ENCODE measurements at places on chromosomes 7 and 10. TPM values are rescaled to one million over a fixed set of nuclear protein-coding genes. Genes with fewer than 3 reads are reported as not detected.
A peak's percentile ranks its signal among the peaks of the same experiment; 100 is the strongest.

DNA sequence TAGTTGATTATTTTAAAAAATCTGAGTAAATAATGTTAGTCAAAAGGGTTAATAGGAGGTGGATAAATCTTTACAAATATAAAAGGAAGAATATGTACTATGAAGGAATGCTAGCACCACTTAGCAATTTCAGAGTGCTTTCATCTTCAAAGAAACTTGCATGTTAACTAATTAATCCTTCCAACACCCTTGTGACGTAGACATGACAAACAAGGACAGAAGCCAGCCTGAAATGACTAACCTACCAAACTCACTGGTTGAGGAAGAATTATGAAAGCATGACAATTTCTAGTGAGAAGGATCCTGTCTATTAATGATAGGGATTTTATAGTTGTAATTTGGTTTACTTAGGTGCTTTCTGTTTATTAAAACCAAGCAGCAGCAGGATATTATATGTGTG is 468.0 kb upstream of the FZD8 start:
- no peak for DNase-seq

The CYREN gene
- 75.5 TPM for total RNA-seq

DNA sequence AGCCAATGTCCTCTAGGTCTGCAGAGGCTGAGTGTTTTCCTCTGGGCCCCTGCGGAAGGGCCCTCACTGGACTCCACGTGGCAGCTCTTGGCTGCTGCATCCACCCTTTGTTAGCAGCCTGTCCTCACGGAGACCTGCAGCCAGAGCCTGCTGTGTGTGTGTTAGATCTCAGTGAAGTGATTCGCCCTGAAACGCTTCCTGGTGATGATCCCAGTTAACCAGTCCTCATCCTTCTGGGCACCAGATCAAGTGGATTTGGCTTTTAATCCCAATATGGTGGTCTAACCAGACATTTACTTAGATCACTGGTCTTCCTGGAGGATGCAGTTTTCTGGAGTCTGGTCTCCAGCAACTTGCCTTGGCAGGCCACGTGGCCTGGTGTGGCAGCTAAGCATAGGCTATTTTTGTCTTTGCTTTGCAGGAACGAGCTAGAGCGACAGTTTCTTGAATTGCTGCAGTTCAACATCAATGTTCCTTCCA is 39.5 kb upstream of the GJD4 start:
- DNase-seq: no peak

DNA sequence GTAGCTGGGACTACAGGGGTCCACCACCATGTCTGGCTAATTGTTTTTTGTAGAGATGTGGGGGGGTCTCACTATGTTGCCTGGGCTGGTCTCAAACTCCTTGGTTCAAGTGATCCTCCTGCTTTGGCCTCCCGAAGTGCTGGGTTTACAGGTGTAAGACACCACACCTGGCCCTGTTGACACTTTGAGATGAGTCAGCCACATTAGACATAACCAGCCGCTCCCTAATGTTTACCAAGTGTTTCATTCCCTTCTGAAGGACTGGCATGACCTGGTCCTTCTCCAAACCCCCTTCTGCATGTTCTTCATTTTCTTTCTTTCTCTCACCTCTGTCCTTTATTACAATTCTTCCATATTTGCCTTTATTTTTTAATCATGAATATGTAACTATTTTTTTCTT is 67.8 kb downstream of the TAF3 start:
- DNase-seq: no peak

DNA sequence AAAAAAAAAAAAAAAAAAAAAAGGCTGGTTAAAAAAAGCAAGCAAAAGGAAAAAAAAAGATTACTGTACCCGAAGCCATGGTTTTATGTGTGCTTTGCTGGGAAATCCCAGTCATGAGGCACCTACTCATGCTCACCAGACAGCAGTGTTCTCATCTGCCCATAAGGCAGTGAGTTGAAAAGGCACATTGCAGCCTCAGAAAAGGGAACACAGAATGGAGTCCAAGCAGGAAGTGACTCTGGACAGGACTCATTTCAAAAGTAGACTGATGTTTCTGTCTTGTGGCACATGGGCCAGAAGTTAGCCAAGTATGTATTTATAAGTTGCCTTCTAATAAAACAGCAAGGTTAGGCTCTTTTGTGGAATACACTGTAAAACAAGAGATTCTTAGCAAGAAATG is 40.2 kb downstream of the PDSS1 start:
- DNase-seq: no peak

- DNase-seq: no peak
Measured at GRCh38 chr7:27171637-27172314, 2.3 kb downstream of the HOXA10 start.

DNA sequence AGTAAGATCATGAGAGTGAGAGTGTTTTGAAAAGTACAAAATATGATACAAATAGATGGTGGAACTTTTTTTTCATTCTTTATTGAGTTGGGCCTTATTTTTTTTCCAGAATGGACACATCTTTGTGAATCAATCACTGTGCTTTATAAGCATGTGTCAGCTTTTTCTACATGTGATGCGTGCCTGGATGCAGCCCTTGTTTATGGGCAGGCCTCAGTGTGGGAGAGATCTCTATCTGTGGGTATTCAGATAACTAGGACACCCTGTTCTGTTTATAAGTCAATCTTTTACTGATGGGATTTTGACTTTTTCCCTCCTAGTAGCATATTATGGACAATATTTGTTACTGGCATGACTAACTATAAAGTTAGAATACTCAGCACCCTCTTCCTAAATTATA is 42.9 kb upstream of the IKZF1 start:
- no peak for DNase-seq

GRCh38 chr7:50808282-50808888 is 25.7 kb upstream of the GRB10 start:
- no peak for DNase-seq

DNA sequence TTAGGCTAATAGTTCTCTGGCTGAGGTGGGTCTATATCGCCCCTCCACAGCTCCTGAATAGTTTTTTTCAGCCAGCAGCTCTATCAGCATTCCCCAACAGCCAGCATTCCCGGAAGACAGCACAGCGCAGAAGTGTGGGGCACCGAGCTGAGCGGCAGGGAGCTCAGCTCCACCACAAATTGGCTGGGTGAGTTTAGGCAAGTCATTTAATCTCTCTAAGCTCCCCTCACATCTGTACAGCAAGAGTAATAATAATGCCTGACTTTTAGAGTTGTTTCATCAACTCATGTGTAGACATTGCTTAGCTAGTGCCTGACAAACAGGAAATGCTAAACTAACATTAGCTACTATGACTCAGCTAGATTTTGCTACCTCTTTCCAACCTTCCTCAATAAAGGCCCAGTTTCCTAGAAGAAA is 247.9 kb upstream of the PTN start:
- DNase-seq: no peak

GRCh38 chr10:59508296-59508695 is 145.9 kb upstream of the FAM13C start:
- no peak for DNase-seq

DNA sequence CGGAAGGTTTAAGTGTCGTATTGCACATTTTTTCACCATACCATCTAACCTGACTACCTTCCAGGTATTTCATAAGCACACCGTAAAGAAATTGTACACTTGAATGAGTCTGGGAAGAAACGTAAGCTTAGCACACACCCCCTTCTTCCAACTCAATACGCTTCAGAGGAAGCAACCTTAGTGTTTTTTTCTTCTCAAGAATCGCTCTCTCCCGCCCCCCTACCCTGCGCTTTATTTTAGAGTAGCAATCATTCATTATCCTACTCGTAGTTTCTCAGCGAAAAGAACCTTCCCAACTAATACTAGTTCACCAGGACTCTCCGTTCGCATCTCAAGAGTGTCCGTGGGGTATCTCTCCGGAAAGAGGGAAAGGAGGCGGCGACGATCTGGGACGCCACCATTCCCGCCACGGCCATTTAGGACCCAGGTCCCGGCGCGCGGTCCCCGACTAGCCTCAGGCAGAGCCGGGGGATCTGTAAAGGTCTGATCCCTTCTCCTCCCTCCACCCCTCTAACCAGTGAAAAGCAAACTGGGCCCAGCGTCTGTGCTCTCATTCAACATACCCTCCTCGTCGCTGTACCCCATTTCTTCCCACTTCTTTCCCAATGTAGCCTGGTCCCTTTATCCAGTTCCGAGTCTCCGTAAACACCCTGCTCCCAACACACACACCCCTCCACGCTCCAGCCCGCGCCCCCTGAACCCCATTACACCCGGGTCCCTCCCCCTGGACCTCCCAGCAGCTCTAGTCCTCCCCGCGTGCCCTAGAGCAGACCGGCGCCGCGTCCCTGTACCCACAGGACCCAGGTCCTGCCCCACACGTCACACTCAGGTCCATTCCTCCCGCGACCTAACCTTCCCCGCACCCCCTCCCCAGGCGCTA is 16.0 kb downstream of the MYOZ1 start:
- DNase-seq: peak; percentile 45

DNA sequence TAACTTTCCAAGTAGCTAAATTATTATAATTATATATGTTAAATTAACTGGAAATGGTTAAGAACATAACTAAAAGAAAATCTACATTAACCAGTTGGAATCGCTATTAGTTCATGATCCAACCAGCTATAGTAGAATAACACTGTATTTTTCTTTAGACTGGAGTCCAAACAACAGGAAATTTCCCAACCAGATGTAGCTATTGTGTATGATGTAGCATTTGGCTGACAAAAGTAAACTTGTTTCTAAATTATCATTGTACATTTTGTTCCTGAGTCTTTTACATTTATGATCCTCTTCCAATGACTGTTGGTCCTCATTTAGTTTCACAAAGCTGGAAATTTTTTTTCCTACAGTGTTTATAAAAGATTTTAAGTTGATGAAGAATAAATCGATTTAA is 62.1 kb downstream of the PAPSS2 start:
- DNase-seq: no peak

The BAIAP2L1 gene
- 2.1 TPM for total RNA-seq

DNA sequence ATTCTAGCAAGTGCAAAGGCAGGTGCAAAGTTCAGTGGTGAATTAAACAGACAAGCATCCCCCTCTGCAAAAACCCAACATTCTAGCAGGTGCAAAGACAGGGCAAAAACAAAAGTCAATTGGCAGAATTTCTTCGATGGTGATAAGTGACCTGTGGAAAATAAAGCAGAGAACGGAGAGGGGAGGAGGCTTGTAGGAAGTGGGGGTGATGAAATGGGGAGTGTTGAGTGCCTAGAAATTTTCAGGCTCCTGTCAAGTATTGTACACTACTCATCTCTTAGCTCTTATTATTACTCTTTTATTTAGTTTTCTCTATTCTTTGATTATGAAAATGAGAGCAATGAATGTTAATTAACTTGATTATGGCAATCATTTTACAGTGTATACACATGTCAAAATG is 2.4 kb upstream of the CD36 start:
- DNase-seq: no peak

DNA sequence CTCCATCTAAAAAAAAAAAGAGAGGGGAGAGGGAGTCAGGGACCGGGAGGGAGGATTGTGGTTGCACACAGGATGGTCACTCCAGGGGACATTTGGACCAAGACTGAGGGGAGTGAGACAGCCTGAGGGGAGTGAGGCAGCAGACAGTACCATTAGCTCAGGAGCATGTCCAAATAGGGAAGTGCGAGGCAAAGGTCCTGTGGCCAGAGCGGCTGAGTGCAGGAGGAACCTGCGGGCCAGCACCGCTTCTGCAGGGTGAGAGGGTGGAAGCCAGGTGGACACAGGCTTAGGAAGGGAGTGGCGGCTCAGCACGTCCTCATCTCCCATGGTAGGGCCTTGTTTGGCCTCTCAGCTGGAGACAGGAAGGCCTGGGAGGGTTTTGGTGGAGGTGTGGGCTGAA is 48.9 kb upstream of the PFKFB3 start:
- DNase-seq: no peak

The CYP26A1 gene
- 0.23 TPM for total RNA-seq

GRCh38 chr7:76291351-76292212 is 10.9 kb upstream of the HSPB1 start:
- peak; percentile 96 for DNase-seq

DNA sequence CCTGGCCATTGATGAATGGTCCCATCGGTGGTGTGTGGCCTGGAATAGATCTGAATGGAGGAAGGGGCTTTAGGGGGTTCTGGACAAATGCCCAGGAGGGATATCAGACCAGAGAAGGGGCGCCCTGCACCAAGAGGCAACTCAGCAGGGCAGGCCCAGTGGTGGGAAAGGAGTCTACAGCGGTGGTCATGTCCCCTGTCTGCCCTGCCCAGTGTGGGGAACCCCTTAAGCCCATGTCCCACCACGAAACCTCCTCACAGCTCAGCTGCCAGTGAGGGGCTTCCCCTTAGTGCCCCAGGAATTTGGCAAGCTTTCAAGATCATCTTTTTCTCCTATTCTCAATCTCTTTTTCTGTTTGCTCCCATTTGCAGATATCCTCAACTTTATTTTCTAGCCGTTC is 14.1 kb upstream of the CCSER2 start:
- no peak for DNase-seq

GRCh38 chr10:44947371-44948152 is 12.0 kb upstream of the RASSF4 start:
- DNase-seq: no peak

DNA sequence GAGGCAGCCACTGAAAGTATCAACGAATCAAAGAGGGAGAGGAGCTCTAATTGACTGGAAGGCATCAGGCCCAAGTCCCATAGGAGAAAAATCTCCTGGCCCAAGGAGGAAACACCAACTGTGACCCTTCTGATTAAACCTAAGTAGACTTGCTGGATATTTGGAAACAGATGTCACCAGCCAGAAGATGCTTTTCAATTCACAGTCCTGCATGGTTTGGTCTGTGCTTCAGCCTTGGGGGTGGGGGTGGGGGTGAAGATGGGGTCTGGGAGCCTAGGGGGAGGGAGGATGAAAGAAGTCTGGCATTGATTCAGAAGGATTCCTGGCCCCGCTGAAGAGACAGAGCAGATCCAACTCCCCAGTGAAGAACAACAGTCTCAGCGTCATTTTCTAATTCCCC is 623.7 kb downstream of the PARD3 start:
- DNase-seq: no peak

DNA sequence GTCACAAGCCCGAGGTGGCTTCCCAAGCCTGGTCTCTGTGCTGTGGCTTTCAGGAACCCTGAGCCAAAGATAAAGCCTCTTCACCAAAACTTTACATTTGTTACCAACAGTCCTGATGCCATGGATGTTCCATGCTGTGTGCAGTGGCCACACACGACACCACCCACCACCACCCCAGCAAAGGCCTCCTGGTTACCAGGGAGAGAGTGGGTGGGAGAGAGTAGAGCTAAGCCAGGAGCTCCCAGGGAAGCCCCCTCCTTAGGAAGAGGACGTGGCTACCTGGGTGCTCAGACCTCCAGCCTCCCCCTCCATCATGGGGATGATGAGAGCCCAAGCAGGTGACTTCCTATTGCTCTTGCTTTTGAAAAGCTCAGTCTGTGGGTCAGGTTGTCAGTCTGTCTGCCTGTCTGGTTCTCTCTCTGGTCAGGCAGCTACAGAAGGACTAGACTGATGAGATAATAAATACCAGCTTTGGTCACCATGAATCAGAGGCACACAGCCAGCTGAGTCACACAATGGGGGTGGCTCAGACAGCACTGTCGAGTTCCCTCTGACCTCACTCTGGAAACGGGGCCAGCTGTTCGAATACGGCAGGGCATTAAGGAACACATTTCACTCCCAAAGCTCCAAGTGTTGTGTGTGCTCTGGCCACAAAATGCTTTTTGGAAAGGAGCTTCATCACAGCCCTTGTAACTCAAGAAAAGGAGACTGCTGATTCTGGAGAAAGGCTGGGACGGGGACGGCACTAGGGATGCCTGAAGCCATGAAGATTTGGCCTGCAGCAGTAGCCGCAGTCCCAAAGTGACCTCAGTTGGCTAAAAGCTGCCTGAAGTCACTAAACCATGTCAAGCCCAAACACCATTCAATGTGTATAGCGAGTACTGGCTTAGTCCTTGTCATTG is 166.0 kb downstream of the FANK1 start:
- no peak for DNase-seq

All from neural crest cell (in vitro differentiated cells).